ENCODE measurements at places on chromosomes 5 and 9. TPM values are rescaled to one million over a fixed set of nuclear protein-coding genes. Genes with fewer than 3 reads are reported as not detected.

Gene TMEM232
- 2.5 TPM for total RNA-seq

Gene SV2C
- total RNA-seq: not detected

Gene FBN2
- 1.4 TPM for total RNA-seq

Gene PCDHA1
- not detected for total RNA-seq

Gene MEIKIN
- total RNA-seq: 1.0 TPM
